ENCODE measurements at places on chromosomes 7 and 10.

GRCh38 chr7:129009437-129009836 is 45.5 kb downstream of the TNPO3 start:
- no peak for DNase-seq

GRCh38 chr7:3691478-3692158 is 390.6 kb downstream of the SDK1 start:
- DNase-seq: no peak

DNA sequence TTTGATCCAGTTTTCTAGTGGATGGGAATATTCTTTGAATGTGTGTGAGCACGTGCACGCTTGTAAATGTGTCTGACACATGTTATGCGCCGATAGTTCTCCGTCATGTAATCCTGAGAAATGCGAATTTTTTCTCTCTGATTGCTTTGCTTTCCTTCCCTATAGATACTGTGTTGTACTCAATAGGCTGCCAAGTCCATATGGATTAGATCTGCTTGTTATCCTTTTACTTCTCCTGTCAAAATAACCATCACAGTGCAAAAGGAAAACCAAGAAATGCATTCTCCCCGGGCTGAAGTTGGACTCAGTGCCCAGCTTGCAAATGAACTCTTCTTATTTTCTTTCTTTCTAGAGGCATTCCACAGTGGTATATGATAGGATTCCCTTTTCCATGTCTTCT is 131.9 kb downstream of the KIAA1217 start:
- DNase-seq: no peak

DNA sequence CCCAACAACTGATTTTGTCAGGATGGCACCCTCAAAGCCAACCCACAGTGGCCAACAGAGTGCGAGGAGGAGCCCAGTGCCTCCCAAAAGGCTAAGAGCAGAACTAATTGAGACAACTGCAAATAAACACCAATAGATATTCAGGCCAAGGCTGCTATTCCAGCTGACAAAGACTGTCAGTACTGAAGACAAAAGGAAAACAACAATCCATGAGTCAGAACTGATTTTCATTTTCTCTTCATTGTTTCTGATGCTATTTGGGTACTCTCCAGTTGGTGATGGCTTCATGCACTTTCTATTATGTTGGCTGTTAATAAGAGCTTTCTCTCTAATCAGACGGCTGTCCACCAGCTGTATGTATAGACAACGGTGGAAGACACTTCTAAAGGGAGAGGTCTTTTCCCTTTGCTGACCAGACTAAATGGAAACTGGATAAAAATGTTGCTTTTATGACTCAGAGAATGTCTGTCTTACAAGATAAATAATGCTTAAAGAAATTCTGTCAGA is 515.9 kb downstream of the PARD3 start:
- no peak for DNase-seq

- DNase-seq: no peak
Observed at GRCh38 chr10:25974897-25975459, 40.9 kb downstream of the MYO3A start.

GRCh38 chr7:88523645-88524044 is 217.0 kb upstream of the STEAP4 start:
- no peak for DNase-seq

- DNase-seq: no peak
Observed at GRCh38 chr10:60797200-60797599, 18.9 kb downstream of the CDK1 start.

DNA sequence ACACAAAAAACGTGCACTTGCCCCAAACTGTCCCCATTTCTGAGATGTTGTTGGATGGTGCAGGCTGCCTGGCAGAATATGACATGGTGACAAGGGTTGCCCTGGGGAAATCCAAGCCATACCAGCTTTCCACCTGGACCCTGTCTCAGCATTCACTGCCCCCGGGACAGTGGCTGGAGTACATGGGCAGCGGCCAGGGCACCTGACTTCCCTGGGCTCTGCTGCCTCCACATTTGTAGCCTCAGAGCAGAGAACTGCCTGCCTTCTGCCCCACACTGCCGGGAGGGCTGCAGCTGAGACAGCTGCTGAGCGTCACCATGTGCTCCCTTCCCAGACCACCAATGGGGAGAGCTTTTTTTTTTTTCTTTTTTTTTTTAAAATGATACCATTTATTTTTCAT is 222.9 kb upstream of the ZNF32 start:
- DNase-seq: no peak

GRCh38 chr7:130990178-130990832 is 256.3 kb upstream of the KLF14 start:
- no peak for DNase-seq
